ENCODE measurements at places on chromosomes 1 and 21. TPM values are rescaled to one million over a fixed set of nuclear protein-coding genes. Genes with fewer than 3 reads are reported as not detected.
A peak's percentile ranks its signal among the peaks of the same experiment; 100 is the strongest.

GRCh38 chr21:45976701-45977311, 4.8 kb upstream of the COL6A1 start:
- no peak for DNase-seq

GRCh38 chr1:183278739-183279591, 92.9 kb downstream of the LAMC2 start:
- peak; percentile 64 for DNase-seq

DNA sequence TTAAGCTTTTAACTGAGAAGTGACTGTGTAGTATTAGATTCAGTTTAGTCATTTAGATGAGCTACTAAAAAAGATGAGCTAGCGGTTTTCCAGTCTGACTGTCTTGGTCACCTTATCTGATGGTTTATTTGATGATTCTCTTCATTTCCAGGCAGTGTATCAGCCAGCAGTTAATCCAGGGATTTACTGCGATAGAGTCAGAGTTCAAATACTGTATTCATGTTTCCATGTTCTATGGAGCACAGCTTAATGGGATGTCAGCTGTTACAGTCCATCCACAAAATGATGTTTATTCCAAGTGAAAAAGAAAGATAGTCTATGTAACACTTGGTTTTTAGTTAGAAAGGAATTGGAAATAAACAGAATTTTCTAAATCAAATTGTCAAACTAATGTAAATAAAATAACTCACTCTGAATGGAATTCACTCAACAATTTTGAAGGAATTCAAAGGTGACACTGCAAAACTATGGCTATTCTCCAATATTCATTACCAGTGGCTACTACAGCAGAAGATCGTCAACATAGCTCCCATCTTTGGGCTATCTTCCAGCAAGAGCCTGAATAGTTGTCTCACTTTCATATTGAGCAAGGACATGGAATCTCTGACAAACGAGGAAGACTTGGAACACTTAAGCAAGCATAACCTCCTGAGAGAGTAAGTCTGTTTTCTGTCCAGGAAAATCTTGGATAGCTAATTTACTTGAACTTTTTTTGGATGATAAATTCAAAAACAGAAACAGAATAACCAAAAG, 54.6 kb upstream of the DPT start:
- peak; percentile 28 for DNase-seq

- peak; percentile 66 for DNase-seq
Measured at GRCh38 chr1:234584926-234585325, 25.1 kb downstream of the IRF2BP2 start.

GRCh38 chr1:116002781-116003420, 26.6 kb downstream of the SLC22A15 start:
- no peak for DNase-seq

DNA sequence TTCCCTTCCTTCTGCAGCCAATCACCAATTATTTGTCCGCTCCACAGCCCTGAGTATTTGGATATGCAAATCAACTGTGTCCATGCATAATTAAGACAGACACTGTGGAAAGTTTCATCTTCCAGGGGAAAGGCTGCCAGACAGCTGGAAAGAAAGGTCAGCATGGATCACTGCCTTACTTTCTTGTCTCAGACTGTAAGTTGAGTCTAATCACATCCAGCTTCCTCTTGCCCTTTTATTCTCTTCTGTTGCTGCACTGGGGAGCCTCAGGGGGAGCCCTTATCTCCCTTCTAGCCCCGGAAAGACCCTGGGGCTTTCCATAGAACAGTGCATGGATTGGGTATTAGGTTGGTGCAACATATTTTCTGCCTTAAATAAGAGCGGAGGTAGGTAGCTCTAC, 182.9 kb downstream of the OMA1 start:
- DNase-seq = no peak

Gene CLCA1
- not detected for total RNA-seq

Gene TNFSF18
- 0.33 TPM for total RNA-seq

- no peak for DNase-seq
Measured at GRCh38 chr1:198918920-198919319, 280.1 kb downstream of the PTPRC start.

DNA sequence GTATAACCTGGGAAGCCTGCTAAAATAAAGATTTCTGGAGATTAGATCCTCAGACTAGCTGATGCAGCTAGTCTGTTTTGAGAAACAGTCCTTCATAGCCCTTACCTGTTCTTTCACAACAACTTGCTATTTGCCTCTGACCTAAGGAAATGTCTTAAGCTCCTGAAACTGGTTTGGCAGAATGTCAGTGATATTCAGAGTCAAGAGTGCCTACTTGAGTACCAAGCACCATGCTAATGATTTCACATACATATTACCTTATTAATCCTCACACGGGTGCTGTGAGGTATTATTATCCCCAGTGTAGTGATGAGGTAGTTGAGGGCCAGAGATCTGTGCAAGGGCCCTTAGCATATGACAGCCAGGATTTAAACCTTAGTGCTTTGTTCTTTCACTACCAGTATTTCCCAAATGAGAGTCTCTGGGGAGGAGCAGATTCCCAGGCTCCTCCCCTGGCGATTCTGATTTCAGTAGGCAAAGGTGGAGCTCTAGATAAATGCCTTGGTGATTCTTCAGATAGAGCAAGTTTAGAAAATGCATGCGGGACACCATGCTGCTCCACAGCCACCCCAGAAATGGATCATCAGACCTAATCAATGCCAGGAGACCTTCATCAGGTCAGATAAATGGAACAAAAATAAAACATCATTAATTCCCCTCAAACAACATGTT, 47.4 kb upstream of the WNT2B start:
- no peak for DNase-seq

Gene CD247
- total RNA-seq = not detected

- DNase-seq = peak; percentile 19
Measured at GRCh38 chr1:53582211-53583020, 123.2 kb downstream of the DMRTB1 start.

- no peak for DNase-seq
Measured at GRCh38 chr1:154463512-154463990, 38.5 kb upstream of the TDRD10 start.

Gene SRSF10
- 93.5 TPM for total RNA-seq

Gene NEGR1
- 3.1 TPM for total RNA-seq

Gene S100A2
- 3.6 TPM for total RNA-seq

Gene ANKRD35
- total RNA-seq = 4.5 TPM

GRCh38 chr1:234544087-234544579, 65.2 kb upstream of the TARBP1 start:
- peak; percentile 98 for DNase-seq

Gene MAP3K7CL
- 50.6 TPM for total RNA-seq

Data from fibroblast of lung (primary cell).